ENCODE measurements at places on chromosomes 7 and 10.

- no peak for DNase-seq
Measured at GRCh38 chr7:105974471-105974870, 11.4 kb downstream of the CDHR3 start.

GRCh38 chr7:105245398-105246114 is 143.2 kb downstream of the SRPK2 start:
- DNase-seq = no peak

DNA sequence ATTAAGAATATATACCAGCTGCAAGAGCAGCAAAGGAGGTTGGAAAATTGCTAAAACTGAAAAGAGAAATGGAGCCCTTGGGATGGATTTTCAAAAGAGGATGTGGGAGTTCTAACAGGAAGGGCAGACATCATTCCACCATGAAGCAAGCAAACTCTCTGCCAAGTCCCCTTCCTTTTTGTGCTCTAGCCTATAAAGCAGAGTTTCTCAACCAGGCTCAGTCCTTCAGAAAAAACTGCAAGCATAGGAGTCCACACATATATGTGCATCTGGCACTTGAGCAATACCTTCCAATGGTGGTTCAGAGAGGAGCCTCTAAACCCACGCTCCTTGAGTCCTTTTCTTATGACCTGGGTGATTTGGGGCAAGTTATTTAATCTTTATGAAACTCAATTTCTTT is 98.6 kb upstream of the MKX start:
- peak; percentile 20 for DNase-seq

DNA sequence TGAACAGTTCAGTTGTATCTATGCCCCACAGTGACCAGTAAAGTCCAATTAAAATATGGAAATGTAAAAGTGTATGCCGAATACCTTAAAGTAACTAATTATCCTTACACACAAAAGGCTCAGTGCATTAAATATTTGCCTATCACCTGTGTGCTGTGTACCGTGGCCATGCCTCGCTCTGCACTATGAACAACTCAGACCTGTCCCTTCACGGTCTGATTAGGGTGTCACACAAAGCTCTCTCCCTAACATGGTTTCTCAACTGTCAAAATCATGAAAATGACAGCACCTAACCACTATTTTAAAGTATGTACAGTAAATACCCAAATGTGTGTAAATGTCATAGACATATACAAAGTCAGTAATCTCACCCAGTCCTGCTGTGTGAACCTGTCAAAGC is 43.1 kb downstream of the STK17A start:
- no peak for DNase-seq

- no peak for DNase-seq
Measured at GRCh38 chr7:92595281-92595680, 5.1 kb upstream of the FAM133B start.

DNA sequence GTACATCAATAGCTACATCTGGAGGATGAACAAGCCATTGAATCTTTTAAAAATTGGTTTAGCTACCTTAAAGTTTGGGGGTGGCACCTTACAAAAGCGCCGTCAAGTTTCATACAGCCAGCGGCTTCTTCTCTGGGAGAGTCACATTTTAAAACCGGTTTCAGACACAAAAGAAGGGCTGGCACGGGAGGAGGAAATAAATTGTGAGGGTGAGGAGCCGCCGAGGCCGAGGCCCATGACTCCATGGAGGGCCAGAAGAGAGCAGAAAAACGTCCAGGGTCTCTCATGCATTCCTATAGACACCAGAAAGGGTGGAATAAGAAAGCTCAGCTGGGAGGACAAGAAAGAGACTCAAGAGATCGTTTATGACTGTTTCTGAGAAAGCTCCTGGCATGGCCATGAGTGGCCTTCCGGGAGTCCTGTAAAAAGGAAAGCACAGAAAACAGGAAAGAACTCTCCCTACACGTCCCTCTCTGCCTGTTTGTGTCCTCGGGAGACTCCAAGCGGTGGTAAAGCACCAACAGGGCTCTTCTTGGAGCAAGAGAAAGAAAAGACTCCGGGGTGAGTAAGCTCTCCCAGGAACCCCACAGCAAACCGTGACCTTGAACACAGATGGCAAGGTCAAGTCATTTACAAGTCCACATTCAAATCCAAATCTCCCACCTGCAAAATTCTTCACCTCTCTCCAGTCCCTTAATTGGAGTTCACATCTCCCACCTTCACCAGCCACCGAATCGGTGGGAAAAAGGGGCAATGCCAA is 1.8 kb downstream of the FRAT2 start:
- peak; percentile 45 for DNase-seq

GRCh38 chr10:32070645-32071044 is 14.4 kb upstream of the KIF5B start:
- DNase-seq = no peak

- DNase-seq = no peak
Measured at GRCh38 chr10:131781076-131781475, 119.7 kb upstream of the PPP2R2D start.

DNA sequence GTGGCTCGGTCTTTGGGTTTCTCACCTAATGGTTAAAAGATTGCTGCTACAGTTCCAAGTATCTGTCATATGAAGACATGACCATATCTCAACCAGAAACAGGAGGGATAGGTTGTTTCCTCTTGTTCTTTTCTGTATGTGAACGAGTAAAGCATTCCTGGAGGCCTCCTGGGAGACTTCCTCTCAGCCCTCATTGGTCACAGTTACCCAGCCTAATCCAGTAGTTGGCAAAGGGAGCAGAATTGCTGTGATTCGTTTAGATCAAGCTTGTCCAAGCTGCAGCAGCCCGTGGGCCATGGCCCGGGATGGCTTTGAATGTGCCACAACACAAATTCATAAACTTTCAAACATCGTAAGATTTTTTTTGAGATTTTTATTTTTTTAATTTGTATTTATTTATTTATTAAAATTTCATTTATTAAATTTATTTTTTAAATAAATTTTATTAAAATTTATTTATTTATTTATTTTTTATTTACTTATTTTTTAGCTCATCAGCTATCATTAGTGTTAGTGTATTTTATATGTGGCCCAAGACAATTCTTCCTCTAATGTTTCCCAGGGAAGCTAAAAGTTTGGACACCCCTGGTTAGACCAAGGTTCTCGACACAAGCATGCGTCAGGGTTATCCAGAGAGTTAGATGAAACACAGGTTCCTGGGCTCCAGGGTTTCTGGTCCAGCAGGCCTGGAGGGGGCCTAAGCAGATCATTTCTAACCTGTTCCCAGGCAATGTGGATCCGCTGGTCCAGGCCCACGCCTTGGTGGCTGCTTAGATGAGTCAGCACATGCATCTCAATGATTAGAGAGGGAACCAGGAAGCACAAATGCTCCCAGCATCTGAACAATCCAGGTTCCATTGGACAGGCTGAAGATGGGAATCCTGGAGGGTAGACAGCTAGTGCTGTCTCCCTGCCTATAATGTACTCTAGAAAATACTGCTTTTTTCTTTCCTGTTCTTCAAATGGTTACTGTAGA is 25.6 kb downstream of the CDC123 start:
- no peak for DNase-seq

- DNase-seq = no peak
Measured at GRCh38 chr7:47143339-47143738, 438.6 kb downstream of the TNS3 start.

DNA sequence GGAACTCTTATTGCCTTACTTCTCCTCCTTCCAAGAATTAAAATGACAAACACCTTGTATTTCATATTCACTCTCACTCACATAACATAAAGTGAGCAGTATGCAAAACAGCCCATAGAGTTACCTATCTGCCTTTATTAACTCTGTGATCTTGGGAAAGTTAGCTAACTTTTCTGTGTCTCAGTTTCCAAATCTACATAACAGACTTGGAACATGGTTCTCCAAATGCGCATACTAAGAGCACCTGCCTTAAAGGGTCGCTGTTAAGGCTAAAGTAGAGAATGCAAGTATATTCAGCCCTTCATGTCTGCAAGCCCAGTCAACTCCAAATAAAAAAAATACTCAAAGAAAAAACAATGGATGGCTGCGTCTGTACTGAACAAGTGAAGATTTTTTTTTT is 121.8 kb upstream of the C1QL3 start:
- no peak for DNase-seq

DNA sequence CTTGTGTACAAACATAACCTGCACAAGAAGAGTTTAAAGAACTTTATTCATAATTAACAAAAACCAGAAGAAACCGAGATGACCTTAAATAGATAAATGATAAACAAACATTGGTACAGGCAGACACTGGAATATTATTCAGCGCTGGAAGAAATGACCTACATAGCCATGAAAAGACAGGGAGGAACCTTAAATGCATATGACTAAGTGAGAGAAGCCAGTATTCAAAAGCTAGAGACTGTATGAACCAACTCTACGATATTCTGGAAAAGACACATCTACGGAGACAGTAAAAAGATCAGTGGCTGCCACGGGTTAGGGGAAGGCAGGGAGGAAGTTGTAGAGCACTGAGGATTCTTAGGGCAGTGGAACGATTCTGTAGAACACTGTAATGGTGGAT is 333.8 kb upstream of the AKR1E2 start:
- DNase-seq = no peak

DNA sequence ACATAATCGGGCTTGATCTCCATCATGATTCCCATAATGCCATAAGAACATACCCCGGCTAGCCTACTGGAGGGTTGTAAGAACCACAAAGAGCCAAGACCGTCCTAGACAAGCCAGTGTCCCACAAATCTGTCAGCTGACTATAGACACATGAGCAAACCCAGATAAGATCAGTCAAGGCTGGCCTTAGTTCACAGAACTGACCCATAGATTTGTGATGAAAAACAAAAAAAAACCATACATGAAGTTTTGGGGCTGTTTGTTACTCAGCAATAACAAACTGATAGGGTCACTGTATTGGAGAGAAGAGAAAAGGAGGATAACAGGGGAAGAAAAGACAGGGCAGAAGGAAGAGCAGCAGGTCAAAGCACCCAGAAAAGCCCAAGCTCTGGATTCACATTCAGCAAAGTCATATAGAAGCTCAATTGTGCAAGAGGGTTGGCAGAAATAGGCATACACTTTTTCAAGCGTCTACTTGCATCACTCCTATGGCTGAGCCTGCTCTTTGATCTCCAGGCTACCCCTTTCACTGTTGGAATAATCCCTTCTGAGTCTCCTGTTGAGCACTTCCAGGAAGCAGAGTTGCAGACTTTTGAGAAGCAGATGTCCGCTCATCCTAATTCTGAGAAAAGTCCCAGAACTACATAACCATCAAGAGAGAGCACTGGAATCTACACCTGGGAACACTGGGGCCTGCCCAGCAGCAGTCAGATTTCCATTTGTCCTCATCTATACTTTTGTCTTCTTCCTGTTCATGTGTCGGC is 122.0 kb upstream of the HABP2 start:
- DNase-seq = no peak

DNA sequence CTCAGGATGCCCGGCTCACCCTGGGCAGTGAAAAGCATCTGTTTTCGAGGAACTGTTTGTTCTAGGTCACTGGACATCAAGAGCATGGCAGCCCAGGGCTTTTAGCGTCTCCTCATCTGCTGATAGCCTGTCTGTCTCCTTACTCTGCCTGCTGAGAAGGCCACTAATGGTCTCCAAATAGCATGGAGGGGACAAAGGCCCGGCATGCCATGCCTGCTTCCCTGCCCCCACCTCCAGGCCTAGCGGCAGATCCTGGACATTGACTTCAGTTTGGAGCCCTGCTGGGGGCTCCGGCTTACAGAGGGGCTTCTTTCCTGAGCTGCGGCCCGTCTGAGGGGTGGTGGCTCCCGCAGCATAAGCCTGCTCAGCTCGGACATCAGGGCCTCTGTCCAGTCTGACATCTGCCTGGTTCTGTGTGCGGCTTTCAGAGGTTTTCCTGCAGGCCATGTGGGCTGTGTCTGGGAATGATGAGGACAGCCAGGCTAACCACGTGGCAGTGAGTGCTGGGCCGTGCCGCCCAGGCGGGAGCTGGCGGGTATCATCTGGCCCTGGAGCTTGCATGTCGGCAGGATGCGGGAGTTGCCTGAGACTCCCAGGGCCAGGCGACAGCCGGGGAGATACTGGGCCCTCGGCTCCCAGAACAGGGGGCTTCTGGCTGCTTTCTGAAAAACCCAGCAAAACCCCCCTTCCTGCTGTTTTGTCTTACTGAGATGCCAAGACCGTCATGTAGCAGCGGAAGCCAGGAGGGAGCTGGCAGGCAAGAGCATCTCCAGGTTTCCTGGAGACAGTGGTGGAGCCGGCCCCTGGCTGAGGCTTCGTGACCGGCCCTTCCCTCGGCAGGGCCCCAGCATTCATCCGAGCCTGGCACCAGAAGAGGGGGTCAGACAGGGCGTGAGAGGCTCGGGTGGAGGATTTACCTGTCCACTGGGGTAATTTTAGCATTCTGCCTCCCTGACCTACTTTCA is 9.2 kb downstream of the PFKFB3 start:
- DNase-seq = no peak

DNA sequence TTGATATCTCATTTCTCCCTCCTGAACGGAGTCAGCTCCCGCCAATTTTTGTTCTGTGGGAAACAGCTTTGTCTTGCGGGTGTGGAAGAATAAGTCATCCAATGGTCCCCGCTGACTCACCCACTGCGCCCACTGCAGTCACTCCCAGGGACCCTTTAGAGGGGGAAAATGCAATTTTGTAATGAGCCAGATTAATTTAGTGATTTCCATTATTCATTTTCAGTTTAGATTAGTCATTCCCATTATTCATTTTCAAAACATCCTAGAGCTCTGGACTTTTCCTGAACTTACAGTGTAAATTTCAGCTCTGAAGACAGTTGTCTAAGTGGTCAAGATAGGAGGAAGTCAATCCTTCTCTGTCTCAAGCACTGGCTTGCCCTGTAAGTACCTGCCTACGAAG is 154.9 kb upstream of the TMEM72 start:
- peak; percentile 42 for DNase-seq

GRCh38 chr7:76343294-76343930 is 15.4 kb downstream of the YWHAG start:
- DNase-seq = no peak

DNA sequence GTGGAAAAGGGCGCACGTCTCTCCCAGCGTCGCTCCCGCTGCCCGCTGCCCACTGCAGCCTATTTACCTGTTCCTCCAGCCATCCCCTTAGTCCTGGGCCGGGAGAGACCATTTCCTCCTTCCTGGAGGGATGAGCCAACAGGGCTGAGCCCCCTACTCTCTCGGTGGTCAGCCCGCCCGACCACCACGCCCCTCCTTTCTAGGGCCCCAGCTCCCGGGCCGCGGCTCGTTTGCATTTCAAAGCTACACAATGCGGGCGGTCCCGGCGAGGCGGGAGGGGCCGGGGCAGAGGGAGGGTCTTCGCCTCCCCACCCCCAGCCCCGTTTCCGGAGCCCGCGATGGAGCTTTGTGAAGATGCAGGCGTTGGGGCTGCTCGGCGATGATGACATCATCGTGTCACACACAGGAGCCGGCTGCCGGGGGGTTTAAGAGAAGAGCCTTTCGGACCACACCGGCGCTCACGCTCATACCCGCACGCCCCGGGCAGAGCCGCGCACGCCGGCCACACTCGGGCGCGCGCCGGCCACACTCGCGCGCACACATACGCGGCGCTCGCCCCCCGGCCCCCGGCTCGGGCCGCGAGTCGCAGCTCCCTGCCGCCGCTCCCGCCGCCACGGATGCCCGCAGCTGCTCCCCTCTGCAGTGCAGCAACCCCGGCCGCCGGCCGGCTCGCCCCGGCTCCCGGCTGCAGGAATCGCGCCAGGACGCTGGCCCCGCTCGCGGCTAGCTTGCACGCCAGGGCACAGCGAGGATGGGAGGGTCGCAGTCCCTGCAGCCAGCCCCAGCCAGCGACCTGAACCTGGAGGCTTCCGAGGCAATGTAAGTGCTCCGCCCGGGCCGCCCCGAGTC is 107.7 kb upstream of the BTBD16 start:
- DNase-seq = no peak

- no peak for DNase-seq
Measured at GRCh38 chr10:24251547-24251946, 42.6 kb downstream of the KIAA1217 start.
